T-cell (primary cell): ENCODE measurements at places on chromosomes 7 and 10.

GRCh38 chr7:102291056-102291915 lies 4.6 kb downstream of the SH2B2 start:
- H3K4me1 ChIP-seq = peaks cover 5% of the 10 kb centered on the region
- no peak overlapping the region for H3K4me3 ChIP-seq
- DNase-seq = peak; percentile 15
- H3K27me3 ChIP-seq = peaks cover 48% of the 10 kb centered on the region

GRCh38 chr7:120695848-120696247 lies 162.1 kb downstream of the TSPAN12 start:
- no peak overlapping the region for H3K4me3 ChIP-seq
- no peaks in the 10 kb centered on the region for H3K36me3 ChIP-seq
- peaks cover 3% of the 10 kb centered on the region for H3K27me3 ChIP-seq
- H3K27ac ChIP-seq = no peak overlapping the region

DNA sequence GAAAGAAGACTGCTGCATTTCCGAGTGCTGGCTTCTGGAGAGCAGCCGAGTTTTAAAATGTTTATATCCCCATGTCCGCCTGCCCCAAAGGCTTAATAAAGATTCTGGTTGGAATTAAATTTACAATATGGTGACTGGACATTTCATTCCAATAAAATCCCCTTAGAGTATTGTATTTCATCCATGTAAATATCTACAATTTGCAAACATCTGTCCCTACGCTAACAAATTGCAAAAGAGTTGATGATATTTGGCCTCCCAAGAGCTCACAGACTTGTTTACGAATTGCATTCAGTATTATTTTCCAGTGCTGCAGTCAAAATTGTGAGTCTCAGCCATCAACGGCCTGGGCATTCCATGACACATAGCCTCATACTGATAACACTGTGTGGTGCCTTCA lies 50.1 kb downstream of the PLEKHS1 start:
- H3K4me3 ChIP-seq = no peak overlapping the region
- H3K36me3 ChIP-seq = no peaks in the 10 kb centered on the region
- no peaks in the 10 kb centered on the region for H3K4me1 ChIP-seq
- H3K27ac ChIP-seq = no peak overlapping the region

- H3K36me3 ChIP-seq = no peaks in the 10 kb centered on the region
- no peaks in the 10 kb centered on the region for H3K4me1 ChIP-seq
- no peaks in the 10 kb centered on the region for H3K27me3 ChIP-seq
- H3K27ac ChIP-seq = no peak overlapping the region
Measured at GRCh38 chr7:95376632-95377400, 19.4 kb downstream of the PON3 start.

DNA sequence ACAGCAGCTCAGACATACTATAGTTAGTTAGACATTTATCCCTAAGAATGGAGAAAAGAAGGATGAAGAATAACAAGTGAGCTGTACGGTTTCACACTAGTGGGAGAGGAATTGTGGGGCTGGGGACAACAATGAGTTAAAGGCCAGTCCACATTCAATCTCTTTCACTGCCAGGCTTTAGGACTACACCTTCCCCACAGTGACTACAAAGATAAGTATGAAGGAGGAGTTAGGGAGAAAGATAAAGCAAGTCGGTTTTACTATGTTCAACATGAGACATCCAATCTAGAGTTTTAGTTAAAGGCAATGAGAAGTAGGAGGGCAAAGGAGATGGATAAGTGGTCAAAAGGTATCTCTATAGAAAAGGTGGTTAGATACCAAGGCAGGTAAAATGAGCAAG lies 16.3 kb downstream of the ARHGAP12 start:
- no peak for DNase-seq
- H3K27me3 ChIP-seq = no peaks in the 10 kb centered on the region
- H3K27ac ChIP-seq = no peak overlapping the region
- peaks cover 8% of the 10 kb centered on the region for H3K36me3 ChIP-seq
- no peak overlapping the region for H3K4me3 ChIP-seq

DNA sequence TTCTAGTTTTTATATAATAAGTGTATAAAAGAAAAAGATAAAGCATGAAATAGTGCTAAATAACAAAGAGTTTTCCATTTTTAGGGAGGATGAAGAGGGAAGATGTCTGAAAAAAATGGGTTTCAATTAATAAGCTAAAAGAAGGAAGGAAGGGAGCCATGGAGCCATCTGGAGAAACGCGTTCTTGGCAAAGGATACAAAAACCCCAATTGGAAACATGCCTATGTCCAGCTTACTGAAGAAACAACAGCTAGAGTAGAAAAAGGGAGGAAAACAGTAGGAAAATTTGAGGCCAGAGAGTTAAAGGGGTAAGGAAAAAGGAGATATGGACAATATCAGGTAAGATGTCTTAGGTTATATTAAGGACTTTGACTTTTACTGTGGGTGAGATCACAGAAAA lies 416.2 kb upstream of the GHITM start:
- no peaks in the 10 kb centered on the region for H3K36me3 ChIP-seq
- no peak overlapping the region for H3K27ac ChIP-seq
- H3K4me1 ChIP-seq = no peaks in the 10 kb centered on the region
- no peak for DNase-seq
- no peaks in the 10 kb centered on the region for H3K27me3 ChIP-seq

DNA sequence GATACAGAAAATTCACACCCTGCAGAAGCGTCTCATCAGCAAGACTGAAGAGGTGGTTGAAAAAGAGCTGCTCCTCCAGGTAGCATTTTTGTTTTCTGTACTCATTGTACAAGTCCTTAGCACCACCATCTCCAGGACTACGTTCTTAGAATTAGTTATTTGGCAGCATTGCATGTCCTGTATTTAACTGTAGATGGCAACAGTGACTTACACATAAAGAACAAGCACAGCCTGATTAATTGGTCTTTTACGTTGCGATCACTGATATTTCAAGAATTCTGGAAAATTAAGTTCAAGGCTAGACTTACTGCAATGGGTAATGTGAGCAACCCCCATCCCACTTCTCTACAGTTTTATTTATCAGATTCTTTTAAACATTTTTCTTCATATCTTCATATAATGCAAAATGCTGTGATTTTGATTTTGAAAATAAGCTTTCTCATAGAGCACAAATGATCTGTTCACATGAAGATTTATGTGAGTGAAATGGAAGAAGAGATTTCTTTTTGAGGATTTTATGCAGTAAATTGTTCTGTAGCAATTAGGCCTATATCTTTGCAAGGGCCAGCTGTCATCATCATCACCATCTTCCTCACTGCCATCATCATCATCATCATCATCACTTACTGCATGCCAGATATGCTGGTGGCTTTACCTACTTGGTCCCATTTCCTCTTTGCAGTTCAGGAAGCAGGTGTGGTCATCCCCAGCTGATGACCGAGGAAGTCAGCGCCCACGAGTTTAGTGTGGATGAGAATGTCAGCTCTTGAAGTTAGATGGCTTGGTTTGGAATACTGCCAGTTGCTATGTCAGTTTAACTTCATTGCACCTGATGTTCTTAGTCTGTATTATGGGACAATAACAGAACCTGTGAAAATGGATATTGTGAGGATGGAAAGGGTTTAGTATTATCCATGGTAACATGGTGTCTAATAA lies 53.4 kb downstream of the CFAP58 start:
- H3K4me1 ChIP-seq = no peaks in the 10 kb centered on the region
- no peak overlapping the region for H3K27ac ChIP-seq
- no peak overlapping the region for H3K4me3 ChIP-seq
- H3K36me3 ChIP-seq = no peaks in the 10 kb centered on the region
- H3K27me3 ChIP-seq = peaks cover 6% of the 10 kb centered on the region

DNA sequence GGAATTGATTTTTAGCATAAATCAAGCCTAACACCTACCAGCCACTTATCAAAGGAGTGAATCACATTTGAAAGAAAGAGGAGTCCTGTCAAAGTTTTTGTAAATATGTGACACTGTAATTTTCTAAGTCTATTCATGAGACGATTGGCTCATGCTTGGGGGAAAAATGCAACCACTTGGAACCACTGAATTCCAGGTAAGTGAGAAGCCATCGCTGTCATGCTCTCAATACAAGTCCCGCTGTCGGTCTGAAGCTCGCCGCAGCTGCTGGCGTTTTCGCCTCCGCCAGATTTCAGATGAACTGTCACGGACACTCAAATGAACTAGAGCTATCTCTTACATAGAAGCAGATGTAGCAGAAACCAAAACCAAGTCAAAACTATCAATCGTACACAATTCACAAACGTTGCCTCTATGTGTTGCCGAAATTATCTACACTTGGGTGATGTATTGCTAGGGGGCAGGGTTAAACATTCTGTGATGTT lies 279.8 kb upstream of the FZD8 start:
- no peak overlapping the region for H3K27ac ChIP-seq
- H3K4me1 ChIP-seq = no peaks in the 10 kb centered on the region
- H3K27me3 ChIP-seq = no peaks in the 10 kb centered on the region
- no peaks in the 10 kb centered on the region for H3K36me3 ChIP-seq

GRCh38 chr7:25789701-25790640 lies 362.0 kb upstream of the NFE2L3 start:
- no peak overlapping the region for H3K4me3 ChIP-seq
- no peak for DNase-seq
- no peaks in the 10 kb centered on the region for H3K4me1 ChIP-seq

- no peak overlapping the region for H3K4me3 ChIP-seq
- H3K4me1 ChIP-seq = peaks cover 24% of the 10 kb centered on the region
- peaks cover 60% of the 10 kb centered on the region for H3K27me3 ChIP-seq
Measured at GRCh38 chr7:514651-515598, 4.7 kb downstream of the PDGFA start.

- DNase-seq = no peak
- no peak overlapping the region for H3K4me3 ChIP-seq
- peaks cover 23% of the 10 kb centered on the region for H3K4me1 ChIP-seq
- H3K27me3 ChIP-seq = no peaks in the 10 kb centered on the region
- H3K27ac ChIP-seq = no peak overlapping the region
Measured at GRCh38 chr7:139762886-139763285, 14.9 kb downstream of the HIPK2 start.

GRCh38 chr7:117645481-117646165 lies 165.8 kb downstream of the CFTR start:
- no peaks in the 10 kb centered on the region for H3K36me3 ChIP-seq
- H3K27ac ChIP-seq = no peak overlapping the region
- H3K4me3 ChIP-seq = no peak overlapping the region
- H3K4me1 ChIP-seq = no peaks in the 10 kb centered on the region
- H3K27me3 ChIP-seq = no peaks in the 10 kb centered on the region

DNA sequence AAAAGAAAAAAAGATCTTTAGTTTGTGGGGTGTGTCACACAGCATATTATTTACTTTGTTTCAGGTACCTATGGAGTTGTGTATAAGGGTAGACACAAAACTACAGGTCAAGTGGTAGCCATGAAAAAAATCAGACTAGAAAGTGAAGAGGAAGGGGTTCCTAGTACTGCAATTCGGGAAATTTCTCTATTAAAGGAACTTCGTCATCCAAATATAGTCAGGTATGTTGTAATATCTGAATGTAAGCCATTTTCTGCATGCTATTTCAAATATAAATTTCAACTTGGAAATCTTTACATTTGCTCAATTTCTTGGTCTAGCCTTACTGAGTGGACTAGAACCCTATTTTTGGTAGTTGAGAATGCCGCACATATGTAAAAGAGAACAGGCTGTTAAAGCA lies 6.4 kb downstream of the CDK1 start:
- H3K36me3 ChIP-seq = no peaks in the 10 kb centered on the region
- H3K4me1 ChIP-seq = no peaks in the 10 kb centered on the region
- H3K4me3 ChIP-seq = no peak overlapping the region
- H3K27ac ChIP-seq = no peak overlapping the region
- H3K27me3 ChIP-seq = no peaks in the 10 kb centered on the region

- no peaks in the 10 kb centered on the region for H3K36me3 ChIP-seq
- DNase-seq = no peak
- H3K4me1 ChIP-seq = no peaks in the 10 kb centered on the region
- no peak overlapping the region for H3K27ac ChIP-seq
- H3K27me3 ChIP-seq = no peaks in the 10 kb centered on the region
Measured at GRCh38 chr7:67571026-67571545, 574.5 kb downstream of the TYW1 start.

DNA sequence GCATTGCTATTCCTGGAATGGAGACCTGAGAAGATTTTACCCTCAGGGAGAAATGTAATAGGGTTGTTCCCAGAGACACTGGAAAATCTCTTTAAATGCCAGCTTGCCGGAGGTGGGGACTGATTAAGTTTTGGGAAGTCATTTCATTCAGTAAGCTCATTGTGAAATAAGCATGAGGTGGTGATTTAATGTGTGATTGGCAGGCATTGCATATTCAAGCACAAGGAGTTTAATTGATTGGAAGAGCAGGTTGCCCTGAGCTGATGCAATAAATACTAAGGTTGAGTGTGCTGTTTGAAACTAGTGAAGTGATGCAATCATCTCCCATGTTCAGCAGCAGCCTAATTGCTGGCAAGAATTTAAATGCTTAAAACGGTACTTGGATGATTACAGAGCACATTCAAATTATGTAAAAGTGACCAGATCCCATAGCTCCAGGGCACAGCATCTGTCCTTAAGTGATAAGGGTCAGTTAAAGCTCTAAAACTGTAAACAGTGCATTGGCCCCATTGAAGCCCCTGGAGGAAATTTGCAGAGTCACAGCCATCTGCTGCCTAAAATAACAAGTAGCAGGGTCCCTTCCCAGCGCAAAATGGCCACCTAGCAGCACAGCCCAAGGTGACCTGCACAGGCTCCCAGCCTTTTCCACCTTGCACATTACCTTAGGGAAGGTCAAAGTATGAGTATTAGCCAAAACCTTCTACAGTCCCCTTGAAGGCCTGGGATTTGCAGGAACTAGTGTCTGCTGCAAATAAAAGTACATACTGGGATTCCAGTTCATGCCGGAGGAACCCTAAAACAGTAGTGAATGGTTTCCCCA lies 92.1 kb downstream of the CCDC71L start:
- H3K4me3 ChIP-seq = no peak overlapping the region
- no peaks in the 10 kb centered on the region for H3K36me3 ChIP-seq
- H3K27me3 ChIP-seq = peaks cover 4% of the 10 kb centered on the region
- no peaks in the 10 kb centered on the region for H3K4me1 ChIP-seq
- DNase-seq = no peak

GRCh38 chr10:50419756-50420155 lies 168.4 kb upstream of the ASAH2 start:
- H3K36me3 ChIP-seq = no peaks in the 10 kb centered on the region
- H3K4me1 ChIP-seq = no peaks in the 10 kb centered on the region
- no peak overlapping the region for H3K27ac ChIP-seq
- DNase-seq = no peak
- H3K4me3 ChIP-seq = no peak overlapping the region
- H3K27me3 ChIP-seq = no peaks in the 10 kb centered on the region

DNA sequence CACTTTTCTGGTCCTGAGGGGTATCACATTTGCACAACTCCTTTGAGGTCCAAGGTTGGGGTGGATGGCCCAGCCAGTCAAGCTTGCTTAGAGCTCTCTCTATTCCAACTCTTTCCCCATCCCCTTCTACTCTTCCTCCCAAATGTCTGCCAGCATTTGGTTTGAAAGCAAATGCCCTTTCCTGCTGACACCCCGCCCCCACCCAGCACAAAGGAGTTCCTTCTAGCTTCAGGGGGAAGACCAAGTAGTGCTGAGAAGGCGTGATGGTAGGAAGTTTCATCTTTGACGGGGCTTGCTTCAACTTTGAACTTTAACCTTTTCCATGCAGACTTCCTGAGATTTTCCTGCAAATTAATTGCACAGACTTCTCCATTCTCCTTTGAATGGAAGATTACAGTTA lies 137.5 kb upstream of the TCF7L2 start:
- H3K27ac ChIP-seq = no peak overlapping the region
- peaks cover 4% of the 10 kb centered on the region for H3K36me3 ChIP-seq
- H3K4me1 ChIP-seq = no peaks in the 10 kb centered on the region
- no peak for DNase-seq
- no peaks in the 10 kb centered on the region for H3K27me3 ChIP-seq
- H3K4me3 ChIP-seq = no peak overlapping the region
